ENCODE measurements at places on chromosomes 12 and 14.

DNA sequence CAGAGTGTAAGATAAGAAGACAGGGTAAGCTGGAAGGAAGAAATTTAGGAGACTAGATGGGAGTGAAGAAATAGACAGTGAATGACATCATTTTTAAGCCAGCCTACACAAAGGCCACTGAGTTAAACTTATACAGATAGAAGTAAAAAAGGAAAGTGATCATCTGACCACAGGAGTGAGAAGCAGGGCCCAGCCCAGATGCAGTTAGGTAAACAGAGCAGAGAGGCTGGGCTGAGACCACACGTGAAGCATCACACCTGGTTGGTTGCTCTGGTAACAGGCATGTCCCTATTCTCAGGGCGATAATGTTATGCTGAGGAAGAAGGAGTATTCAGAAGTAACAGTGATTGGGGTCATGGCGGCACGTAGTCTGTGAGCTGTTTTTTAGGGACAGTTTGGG lies 1079.4 kb downstream of the AACS start:
- no peak overlapping the region for H3K27ac ChIP-seq
- DNase-seq, result no peak
- H3K36me3 ChIP-seq, result no peaks in the 10 kb centered on the region
- no peak overlapping the region for H3K4me3 ChIP-seq

DNA sequence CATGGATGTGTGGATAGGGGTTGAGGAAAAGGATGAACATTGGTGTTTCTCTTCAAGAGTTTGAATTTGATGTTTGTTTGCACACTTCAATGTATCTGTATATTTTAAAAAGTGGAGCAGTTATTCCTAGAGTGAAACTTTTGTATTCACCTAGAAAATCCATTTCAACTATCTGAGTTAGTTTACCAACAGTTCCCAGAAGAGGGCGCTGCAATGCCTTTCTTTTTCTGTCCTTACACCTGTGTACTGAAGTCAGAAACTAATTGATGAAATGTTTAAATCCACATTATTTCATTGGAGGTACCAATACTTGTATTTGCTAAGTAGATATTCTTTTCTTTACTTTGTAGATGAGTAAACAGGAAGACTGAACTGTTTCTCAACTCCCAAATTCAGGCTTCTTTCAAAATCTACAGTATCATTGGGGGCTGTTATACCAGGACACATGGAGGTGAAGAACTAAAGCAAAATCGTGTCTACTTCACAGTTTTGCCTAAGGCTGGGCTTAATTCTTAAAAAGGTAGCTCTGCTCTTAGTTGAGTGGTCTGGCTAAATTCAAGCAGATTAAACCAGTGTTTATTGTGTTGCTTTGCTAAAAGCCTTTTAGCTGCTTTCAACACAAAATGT lies 26.6 kb upstream of the KLRB1 start:
- no peaks in the 10 kb centered on the region for H3K36me3 ChIP-seq
- no peak overlapping the region for H3K27ac ChIP-seq
- peak; percentile 17 for DNase-seq

DNA sequence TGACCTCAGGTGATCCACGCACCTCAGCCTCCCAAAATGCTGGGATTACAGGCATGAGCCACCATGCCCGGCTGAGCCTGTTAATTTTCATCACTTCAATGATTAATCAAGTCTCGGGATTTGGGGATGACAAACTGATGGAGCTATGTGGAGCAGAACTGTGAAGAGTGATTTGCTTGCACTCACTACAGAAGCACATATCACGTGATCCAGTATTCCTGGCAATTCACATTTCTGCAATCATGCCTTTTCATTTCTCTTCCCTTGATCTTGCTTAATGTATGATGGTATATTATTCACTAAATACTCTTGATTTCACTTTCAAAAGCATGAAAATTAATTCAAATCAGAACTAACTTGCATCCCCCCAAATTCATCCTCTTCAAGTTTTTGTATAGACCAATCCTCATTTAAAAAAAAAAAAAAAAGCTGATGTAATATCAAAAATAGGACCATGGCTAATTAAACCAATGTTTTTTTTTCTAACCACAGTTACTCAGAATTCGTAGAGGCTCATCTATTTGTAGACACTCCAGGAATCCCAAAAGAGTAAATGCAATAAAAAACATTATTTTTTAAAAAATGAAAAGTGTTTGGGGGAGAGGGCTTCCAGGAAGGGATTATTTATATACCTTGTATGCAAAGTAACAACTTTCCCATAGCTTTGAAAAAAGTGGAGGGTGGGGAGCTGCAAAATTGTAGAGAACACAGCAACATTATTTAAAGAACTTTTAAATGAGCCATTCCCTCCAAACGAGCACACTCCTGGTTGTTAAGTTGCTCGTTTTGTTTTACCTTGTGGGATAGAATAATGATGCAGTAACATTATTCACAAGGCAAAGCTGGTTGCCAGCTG lies 7.0 kb upstream of the ATXN2 start:
- no peaks in the 10 kb centered on the region for H3K36me3 ChIP-seq
- H3K27me3 ChIP-seq, result no peaks in the 10 kb centered on the region
- no peak overlapping the region for H3K4me3 ChIP-seq
- no peak overlapping the region for H3K27ac ChIP-seq

- no peak for DNase-seq
- no peaks in the 10 kb centered on the region for H3K36me3 ChIP-seq
- H3K4me3 ChIP-seq, result no peak overlapping the region
- no peaks in the 10 kb centered on the region for H3K27me3 ChIP-seq
These were observed 585.6 kb downstream of the GALC start for GRCh38 chr14:87407344-87407743.

GRCh38 chr12:55737581-55738122 lies 5.3 kb upstream of the GDF11 start:
- peak overlapping the region; percentile 90 for H3K27ac ChIP-seq
- peak overlapping the region; percentile 44 for H3K4me3 ChIP-seq
- peaks cover 12% of the 10 kb centered on the region for H3K4me1 ChIP-seq
- DNase-seq, result no peak
- no peaks in the 10 kb centered on the region for H3K36me3 ChIP-seq

DNA sequence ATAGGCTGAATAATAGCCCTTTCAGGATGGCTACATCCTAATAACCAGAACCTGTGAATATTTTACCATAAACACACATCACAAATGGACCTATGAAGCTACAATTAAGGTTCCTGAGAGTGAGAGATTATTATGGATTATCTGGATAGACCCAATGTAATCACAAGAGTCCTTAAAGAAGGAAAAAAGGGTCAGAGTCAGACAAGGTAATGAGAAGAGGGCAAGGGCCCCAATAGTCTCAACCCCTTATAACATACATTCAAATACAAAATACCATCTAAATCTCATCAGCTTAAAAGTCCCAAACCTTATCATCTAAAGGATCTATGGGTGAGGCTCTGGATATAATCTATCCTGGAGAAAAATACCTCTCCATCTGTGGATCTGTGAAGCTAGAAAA lies 64.7 kb downstream of the GARIN6 start:
- H3K4me1 ChIP-seq, result no peaks in the 10 kb centered on the region
- H3K4me3 ChIP-seq, result no peak overlapping the region
- H3K27me3 ChIP-seq, result no peaks in the 10 kb centered on the region
- no peak overlapping the region for H3K27ac ChIP-seq
- DNase-seq, result no peak

GRCh38 chr14:50051106-50051505 lies 65.3 kb downstream of the VCPKMT start:
- no peak overlapping the region for H3K4me3 ChIP-seq
- no peaks in the 10 kb centered on the region for H3K4me1 ChIP-seq
- no peak for DNase-seq

DNA sequence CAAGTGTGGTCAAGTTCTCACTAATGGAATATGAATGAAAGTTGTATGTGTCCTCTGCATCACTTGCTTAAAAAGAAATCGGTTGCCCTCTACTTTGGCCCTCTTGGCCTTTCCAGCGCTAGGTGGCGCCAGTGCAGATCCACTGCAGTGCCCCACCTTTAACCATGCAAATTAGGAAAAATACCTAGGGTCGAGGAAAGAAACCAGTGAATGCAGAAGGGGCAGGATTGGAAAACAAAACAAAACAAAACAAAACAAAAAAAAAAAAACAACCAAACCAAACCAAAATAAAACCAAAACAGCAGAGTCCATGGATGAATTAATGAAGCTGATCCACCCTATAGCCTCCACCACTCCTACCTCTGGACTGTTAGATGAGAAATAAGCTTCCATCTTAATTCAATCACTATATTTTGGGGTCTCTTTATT lies 12.9 kb upstream of the NEMF start:
- no peak overlapping the region for H3K4me3 ChIP-seq
- no peaks in the 10 kb centered on the region for H3K36me3 ChIP-seq
- H3K27ac ChIP-seq, result no peak overlapping the region
- H3K27me3 ChIP-seq, result no peaks in the 10 kb centered on the region
- DNase-seq, result peak; percentile 67
- no peaks in the 10 kb centered on the region for H3K4me1 ChIP-seq
